ENCODE measurements at places on chromosomes 2 and 18.

- DNase-seq = peak; percentile 28
Measured at GRCh38 chr2:219612577-219613286, 14.7 kb upstream of the SLC4A3 start.

DNA sequence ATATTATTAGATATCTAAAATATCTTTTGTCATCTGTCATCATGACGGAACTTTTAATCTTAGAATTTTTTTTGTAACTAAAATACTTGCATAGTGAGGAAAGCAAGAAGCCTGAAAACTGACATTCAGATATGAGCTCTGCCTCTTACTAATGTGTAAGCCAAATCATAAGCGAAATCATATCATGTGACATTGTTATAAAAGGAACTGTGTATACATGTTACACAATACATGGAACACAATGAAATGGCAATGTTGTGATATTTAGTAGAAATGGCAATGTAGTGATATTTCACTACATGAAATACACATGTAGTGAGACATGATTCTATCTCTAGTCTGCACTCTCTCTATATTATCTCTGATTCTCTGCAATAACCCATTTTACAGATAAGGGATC is 1016.4 kb upstream of the PIK3C3 start:
- DNase-seq = no peak

DNA sequence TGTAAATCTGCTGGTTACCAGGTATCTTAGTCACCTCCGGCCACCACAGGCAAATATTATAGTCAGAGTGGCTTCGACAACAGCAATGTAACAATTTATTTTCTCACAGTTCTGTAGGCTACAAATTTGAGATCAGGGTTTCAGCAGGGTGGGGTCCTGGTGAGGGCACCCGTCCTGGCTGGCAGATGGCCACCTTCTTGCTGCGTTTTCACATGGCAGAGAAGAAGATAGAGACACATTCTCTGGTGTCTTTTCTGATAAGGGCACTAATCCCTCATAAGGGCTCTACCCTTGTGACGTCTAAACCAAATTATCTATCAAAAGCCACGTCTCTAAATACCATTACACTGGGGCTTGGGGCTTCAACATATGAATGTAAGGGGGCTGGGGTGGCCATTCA is 843.2 kb upstream of the FANCL start:
- no peak for DNase-seq

DNA sequence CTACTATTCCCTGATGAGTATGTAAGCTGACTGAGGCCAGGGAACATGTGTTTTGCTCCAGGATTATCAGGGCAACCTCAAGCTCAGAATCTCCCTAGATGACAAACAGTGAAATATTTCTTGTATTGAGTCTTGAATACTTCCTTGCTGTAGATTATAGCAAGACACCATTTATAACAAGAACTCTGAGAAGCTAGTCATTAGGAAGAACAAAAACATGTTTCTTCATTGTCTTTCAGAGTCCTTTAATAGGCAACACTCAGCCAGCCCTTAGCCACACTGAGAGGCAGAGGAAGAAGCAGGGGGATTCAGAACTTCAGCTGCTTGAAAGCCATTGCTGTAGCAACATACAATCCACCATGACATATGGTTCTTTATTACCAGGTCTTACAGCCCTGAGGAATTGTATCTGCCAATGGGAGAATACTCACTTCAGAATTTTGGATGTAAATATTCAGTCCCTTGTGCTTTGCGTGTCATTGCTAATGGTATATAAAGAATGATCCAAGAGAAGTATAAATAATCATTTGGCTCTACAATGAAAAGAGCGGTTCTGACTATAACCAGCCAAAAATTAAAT is 117.5 kb upstream of the NCKAP5 start:
- DNase-seq = no peak

DNA sequence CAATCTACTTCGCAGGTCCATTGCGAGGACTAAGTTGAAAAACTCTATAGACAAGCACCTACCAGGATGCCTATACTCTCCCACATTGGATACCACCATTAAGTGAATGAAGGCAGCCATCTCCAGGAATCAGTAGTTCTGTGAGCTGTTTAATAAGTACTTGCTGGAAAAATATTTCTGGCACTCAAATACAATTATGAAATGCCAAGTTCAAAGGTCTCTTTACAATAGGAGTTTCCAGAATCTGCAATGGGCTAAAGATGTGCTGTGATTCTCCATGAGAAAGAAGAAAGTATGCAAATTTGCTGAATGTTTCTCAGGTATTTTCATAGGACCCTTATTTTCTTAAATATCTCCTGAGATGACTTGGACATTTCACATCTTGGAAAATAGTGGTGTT is 103.0 kb downstream of the AP1S3 start:
- no peak for DNase-seq

DNA sequence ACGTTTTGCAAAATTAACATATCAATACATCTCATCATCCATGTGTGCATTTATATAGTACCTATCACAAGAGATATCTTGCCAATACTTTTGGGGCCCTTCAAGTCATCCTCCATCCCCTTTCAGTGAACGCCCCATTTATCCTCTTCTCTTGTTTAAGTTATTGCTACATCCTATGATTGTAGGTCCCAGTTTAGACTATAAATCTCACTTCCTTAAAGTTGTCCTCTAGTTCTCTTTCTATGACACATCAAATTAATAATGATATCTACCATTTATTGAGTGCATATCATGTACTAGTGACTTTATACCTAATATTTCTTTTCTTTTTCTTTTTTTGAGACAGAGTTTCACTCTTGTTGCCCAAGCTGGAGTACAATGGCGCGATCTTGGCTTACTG is 28.8 kb upstream of the FBXO11 start:
- DNase-seq = no peak

DNA sequence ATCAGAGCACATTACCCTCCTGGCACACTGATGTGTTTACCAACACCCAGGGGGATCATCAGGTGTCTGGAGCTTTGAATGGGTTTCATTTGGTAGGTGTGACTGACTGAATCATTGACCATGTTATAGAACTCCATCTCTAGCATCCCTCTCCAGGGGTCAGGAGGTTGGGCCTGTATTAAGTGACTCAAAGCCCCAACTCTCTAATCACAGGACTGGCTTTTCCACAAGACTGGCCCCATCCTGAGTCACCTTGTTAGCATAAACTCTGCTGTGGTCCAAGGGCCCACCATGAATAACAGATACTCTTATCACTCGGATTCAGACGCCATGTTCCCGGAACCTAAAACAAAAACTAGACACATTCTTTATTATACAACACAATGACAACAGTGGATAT is 125.9 kb upstream of the NDUFV2 start:
- DNase-seq = no peak

- no peak for DNase-seq
Measured at GRCh38 chr2:60548311-60548710, 5.1 kb downstream of the BCL11A start.

DNA sequence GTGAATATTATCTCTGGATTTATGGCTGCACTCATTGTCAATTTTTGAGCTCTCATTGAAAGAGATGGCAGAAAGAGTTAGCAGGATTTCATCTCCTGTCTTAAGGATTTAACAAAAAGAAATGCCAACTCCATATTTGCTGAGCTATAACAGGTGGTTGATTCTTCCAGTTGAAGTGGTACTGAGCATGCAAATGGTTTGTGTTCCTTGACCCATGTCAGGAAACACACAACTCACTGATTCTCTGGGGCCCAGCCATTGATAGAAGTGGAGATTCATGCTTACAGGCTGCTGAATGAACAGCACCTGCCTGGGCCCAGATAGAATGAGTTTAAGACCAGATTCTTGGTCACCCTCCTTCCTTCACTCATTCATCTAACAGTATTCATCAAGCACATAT is 128.8 kb downstream of the CERS6 start:
- no peak for DNase-seq

DNA sequence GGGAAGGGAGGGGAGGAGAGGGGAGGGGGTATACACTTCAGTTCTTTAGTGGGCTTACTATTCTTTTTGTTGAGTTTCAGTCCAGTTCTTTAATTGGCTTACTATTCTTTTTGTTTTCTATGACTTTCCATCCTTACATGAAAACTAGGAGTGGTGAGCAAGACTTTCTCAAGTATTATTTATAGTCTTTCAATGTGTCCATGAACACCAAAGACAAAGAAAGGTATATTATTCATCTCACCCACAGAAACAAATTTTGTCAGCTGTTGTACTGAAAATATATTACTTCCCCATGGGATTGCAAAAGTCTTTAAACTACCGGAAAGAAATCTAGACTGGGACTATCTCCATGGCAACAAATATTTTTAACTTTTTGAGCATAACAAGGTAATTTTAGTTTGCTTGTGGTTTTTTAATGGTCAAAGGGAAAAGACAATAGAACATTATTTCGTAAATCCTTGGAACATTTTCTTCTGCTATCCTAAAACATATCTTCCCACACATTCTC is 17.6 kb downstream of the ADAM17 start:
- no peak for DNase-seq

- DNase-seq = no peak
Measured at GRCh38 chr2:227461811-227462461, 10.0 kb upstream of the AGFG1 start.

DNA sequence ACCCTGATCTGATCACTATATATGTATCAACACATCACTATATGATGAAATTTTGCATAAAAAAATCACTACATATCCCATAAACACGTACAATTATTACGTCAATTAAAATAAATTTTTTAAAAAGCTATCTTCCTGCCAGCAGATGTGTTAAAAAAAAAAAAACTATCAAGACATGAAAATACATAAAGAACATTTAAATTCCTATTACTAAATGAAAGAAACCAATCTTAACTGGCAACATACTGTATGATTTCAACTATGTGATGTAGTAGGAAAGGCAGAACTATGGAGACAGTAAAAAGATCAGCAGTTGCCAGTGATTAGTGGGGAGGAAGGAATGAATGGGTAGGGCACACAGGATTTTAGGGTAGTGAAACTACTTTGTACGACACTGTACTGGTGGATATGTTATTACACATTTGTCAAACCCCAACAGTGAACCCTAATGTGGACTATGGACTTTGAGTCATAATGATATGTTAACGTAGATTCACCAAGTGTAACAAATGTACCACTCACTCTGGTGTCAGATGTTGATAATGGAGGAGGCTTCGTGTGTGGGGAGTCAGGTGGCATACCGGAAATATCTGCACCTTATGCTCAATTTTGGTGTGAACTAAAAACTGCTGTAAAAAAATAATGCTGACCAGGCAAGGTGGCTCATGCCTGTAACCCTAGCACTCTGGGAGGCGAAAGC is 27.4 kb downstream of the USP34 start:
- no peak for DNase-seq

GRCh38 chr2:70676301-70677035 is 91.5 kb downstream of the ADD2 start:
- no peak for DNase-seq

DNA sequence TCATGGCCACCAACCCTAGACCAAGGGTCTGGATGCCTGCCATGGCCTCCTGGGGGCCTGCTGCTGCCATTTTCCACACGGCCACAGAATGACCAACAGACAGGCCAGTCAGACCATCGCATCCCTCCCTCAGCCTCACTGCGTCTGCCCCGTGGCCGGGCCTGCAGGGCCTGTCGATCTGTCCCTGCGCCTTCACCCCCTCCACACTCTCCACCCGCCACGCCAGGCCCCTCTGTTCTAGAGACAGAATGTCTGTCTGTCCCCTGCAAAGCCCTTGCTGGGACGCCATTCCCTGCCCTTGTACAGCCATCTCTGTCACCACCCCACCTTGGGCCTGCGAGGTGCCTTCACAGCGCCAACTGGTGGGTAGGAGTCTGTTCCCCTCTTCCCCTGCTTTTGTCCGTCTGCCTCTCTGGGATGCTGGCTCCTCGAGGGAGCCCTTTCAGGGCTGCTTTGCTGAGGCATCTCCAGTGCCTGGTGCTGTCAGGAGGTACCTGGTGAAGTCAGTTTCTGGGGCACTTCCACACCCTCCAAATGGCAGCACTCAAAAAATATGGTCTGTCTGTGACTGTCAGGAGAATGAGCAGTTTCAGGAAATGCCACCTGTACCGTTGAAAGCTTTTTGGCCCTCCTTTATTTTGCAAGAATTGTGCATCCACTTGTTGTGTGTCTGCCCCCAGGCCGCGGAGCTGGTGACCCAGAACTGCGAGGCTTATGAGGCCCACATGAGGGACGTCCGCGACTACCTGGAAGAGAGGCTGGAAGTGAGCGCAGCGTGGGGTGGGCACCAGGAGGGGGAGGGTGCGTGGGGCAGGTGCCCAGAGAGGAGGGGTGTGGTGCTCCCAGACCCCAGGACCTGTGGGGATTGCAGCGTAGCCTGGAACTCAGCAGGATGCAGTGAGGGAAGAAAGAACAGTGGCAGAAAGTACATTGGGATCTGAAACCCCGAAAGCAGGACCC is 6.7 kb upstream of the ESPNL start:
- DNase-seq = no peak

All from naive thymus-derived CD4-positive, alpha-beta T cell (primary cell).